HEK293T (cell line): ENCODE measurements at places on chromosomes 12 and 14.

DNA sequence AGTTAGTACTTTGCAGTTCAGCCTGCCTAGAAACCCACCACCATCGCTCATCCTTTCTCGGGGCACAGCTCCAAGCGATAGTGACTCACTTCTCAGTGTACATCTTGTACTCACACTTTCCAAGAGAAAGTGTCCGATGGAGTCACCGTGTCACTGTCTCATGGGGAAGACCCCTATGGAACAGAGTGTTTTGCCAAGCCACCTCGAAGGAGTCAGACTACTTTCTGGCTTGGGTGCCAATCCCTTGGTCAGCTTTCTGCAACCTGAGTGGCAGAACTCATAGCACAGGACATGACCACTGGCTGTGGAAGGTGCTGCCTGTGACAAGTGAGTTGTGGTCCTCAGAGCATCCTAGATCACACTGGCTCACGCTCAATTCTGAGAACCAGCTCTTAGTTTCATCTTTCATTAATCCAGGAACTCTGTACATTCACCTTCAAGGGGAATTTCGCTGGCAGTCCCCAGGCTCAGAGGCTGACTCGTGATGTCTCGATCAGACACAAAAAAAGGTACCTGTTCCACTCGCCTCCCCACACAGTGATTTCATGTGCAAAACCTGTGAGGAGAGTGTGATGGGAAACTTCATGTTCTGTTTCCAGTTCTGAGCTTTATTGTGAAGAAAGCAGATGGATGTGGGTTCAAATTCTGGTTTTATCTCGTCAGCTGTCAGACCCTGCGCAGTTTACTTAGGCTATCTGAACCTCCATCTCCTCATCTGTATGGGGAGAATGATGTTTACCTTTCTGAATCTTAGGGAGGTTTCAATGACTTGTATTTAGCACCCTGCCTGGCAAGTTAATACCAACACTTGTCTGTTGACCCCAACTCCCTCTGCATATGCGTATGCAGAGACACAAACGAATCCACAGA, 127.3 kb upstream of the CCND2 start:
- no peak for DNase-seq

DNA sequence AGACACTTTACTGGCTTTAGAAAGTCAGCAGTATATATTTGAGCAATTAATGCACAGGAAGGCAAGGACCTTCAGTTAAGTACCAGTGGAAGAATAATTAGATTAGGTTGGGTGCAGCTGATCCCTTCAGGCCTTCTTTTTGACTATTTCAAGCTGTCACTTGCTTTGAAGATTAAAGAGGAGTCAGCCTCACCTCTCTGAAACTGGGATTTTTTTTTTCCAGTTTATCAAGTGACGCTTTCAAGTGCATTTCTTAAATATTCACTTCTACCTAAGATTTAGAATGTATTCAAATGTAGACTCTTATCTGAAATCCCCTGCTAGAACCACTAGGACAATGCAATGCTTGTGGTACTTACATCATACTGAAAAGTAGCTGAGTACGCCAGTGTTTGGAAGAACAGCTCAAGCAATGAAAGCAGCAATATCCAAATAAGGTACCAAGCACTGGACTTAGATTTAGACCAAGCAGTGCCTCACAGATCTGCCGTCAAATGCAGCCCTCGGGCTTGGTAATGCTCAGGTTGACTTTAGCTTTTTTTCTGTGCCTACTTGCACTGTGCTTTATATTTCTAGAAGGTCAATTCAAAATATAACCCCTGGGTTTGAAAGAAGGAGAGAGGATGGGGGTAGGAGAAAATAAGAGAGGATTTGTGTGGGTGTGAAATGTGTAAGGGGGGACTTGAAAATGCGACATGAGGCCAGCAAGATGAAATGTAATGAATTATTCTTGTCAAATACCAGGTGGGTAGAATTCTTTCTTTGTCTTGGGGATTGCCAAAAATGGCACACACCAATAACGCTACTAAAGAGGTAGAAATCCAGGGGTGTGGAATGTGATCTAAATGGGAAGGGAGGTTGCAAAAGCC, 3.7 kb upstream of the FERMT2 start:
- peak; percentile 26 for DNase-seq

DNA sequence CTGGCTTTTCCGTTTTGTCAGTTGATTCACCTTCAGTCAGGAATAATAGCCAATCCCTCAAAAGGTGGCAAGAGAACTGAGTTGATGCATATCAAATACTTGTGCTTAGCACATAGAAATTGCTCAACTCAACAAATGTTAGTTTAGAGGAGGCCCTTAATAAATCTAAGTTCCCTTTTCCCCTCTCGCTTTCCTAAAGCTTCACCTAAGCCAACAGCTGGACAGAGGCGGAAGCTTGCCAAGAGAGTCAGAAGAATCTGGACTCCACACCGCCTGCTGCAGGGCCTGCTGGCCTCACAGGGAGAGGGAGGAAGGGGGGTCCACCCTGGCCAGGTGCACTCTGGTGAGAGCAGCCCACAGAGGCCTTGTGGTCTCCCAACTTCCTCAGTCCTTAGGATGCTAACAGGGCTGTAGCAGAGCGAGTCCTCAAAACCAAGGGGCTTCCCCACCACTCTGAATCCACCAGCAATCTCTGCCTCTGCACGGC, 213.1 kb downstream of the CHST11 start:
- DNase-seq, result no peak

- DNase-seq, result no peak
These were observed 103.9 kb downstream of the PDE3A start for GRCh38 chr12:20472102-20472782.

- DNase-seq, result no peak
These were observed 12.6 kb upstream of the SERPINA10 start for GRCh38 chr14:94305620-94306019.

DNA sequence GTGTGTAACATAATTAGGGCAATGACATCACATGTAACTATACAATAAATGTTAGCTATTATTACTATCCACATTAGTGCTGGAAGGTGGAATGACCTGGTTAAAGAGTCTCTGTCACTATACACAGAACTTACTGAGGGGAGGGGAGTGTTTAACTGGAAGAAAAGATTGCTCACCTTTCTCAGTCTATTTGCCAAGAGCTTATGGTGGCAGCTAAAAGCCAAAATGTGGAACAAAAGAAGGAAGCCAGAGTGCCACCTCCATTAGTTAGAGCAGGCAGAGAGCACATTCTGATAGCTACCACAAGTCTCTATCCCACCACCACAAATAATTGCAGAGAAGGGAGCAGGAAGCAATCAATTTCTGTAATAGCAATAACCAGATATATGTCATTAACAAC, 124.4 kb downstream of the MED13L start:
- DNase-seq, result no peak

DNA sequence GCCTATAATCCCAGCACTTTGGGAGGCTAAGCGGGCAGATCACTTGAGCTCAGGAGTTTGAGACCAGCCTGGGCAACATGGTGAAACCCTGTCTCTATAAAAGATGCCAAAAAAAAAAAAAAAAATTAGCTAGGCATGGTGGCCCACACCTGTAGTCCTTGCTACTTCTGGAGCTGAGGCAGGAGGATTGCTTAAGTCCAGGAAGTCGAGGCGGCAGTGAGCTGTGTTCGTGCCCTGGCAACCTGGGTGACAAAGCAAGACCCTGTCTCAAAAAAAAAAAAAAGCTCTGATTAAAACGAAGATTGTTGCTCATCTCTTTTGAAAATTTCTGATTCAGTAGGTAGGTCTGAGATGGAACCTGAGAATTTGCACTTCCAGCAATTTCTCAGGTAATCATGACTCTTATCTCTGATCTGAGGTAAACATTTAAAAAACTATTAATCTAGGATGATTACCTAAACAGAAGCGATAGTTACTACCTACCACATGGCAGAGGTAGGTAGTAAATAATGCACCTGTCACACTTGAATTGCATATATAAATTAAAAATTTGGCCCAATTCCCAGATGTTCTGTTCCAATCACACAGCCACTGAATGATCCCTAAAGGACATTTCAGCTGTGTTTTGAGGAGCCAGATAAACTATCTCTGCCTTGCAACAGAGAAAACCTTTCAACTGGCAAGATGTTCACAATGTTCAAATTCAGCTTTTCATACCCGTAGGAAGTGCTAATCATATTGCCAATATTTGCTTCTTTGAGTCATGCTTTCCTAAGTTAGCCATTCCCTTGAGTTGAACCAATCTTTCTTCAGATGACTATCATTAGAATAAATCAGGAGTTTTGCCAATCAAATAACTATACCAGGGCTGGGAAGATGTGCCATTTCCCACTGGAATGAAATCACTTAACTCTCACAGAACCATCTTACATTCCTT, 4.2 kb upstream of the TEP1 start:
- DNase-seq, result no peak

DNA sequence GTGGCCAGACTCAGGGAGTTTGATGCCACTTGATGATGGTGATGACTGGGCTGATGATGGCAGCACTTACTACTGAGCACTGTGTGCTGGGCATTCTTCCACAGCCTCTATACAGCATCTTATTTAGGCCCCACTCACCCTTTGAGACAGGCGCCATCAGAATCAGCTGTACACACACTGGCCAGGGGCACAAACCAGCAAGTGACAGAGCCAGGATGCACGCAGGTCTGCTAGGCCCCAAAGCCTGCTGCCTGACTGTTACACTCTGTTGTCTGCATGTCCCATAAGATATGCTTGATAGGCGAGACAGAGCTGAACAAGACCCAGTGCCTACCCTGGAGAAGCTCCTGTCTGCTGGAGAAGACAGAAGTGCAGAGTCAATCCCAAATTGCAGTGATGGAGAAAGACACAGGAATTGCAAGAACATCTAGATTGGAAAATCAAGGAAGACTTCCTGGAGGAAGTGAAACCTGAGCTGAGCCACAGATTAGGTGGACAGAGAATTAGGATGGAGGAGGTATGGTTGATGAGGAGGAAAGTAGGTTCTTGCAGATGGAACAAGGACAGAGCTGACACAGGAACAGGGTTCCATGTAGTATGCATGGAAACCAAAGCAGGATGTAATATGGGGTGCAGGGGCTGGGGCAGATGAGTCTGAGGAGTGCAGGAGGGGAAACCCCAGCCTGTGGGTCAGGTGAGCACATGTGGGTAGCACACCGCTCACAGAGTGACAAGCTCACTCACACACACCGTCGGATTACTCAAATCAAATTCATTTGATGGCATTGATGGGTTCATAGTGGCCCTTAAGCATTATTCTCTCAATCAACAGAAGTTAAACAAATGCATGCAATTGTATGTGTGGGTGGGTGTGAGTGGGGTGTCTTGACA, 117.3 kb downstream of the BEGAIN start:
- DNase-seq, result no peak

- no peak for DNase-seq
These were observed 67.2 kb downstream of the GLT1D1 start for GRCh38 chr12:128920468-128920867.

DNA sequence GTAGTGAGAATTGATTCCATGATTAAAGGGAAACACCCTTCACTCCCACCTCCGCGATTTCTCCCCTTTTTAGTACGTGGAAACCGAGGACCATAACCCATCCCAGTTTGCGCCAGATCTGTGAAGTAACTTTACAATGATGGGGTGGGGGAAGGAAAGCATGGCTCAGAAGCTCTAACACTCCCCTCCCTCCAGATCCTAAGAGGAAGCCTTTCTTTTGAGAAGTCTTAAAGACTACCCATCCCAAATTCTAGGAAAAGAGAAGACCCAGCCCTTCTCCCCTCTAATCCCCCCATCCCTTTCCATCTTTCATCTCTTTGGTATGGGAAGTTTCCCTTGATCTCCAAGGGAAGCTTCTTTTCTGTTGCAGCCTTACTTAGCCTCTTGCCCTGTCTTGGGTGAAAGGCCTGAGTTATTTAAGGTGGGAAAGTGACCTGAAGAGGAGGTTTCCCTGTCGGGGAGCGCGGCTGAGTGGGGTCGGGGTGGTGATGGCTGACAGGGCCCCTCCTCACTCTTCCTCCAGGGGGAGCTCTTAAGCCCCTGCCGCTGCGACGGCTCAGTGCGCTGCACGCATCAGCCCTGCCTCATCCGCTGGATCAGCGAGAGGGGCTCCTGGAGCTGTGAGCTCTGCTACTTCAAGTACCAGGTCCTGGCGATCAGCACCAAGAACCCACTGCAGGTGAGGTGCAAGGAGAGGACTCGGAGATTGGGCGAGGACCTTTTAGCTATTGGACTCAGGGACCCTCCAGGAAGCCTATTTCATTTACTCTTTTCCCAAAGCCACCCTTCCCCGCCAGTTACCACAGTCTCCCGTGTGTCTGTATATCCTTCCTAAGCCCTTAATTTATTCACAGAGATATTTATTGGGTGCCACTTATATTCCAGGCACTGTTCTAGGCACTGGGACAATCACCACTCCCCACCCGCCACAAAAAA, 1.8 kb downstream of the MARCHF9 start:
- DNase-seq, result peak; percentile 78

DNA sequence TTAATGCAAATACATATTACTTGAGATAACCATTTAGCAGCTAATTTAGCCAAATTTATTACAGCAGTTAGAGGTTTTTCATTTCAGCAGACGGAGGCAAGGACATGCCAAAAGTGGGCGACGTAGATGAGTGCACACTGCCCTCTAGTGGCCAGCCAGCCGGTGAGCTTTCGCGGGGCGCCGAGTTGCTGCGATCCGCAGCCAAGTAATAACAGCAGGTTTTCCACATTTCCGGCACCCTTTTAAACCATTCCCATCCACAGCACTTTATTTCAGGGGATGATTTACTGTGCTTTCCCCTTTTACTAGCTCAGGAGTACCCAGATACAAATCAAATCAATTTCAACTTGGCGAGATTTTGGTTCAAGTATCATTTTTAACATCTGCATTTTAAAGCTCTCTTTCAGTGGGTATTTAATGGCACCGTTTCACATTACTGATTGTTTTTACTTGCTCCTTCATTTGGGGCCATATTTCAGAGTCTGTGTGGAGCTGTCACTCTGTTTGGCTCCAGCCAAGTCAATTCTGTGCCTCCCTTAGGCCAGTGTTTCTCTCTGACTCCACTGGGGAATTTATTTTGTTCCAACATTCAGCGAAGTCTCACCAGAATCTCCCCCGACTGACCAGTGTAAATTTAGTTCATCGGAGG, 158.0 kb downstream of the EGLN3 start:
- DNase-seq, result peak; percentile 80

DNA sequence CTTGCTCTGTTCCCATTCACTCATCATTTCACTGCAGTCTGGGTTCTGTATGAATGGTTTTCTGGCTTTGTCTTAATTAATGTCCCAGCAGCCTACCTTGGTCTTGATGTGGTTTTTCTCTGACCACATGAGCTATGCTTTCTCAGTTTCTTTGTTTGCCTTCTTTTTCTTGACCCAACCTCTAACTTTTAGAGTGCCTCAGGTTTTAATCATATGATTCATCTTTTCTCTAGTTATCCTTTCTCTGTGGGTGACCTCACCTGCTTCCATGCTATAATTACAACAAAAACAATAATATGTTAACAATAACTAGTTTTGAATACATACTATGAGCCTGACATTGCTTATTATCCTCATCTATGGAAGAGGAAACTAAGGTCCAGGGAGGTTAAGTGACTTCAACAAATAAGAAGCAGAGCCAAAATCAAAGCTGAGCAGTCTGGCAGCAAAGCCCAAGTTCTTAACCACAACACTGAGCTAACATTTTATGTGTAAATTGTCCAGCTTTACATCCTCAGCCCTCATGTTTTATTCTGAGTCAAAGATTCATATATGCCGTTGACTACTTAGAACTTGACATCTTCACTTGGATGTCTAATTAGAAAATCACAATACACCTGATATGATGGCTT, 4.7 kb upstream of the EPYC start:
- DNase-seq, result peak; percentile 10
